ENCODE measurements at places on chromosomes 2 and 18.
A peak's percentile ranks its signal among the peaks of the same experiment; 100 is the strongest.

DNA sequence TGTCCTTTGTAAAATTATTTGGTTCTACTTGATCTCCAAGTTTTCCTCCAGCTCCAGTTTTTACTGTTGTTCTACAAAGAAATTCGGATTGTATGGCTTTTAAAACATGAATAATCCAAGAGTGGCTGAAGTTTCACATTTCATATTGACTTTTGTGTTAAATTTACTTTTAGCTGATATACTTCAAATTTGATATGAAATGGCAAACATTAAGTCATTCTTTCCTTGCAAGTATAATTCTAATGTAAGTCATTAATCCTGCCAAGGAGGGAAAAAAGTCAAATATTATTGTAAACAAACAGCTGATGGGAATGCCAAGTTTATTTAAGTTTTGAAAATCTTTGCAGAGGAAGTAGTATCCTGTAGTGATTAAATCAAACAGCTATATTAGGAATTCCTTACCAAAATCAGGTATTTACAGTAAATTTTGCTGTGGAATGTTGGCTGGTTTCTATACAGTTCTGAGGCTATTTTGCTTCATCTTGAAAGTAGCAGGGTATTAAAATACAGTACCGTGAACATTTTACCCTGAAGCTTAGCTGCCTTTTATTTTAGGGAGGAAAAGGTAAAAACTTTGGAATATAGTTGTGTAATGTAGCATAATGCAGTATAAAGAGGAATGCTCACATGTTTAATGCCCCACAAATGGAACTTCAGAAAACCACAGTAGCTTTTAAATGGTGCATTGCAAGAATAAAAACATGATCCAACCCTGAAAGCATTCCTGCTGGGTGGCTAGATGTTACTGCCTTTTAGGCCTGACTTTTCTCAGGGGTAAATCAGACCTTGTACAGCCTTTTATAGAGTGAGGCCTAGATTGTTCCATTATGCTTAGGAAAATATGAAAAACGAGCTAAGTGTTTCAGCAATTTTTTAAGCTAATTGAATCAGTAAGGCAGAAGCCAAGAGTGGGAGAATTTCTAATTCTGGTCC is 62.7 kb upstream of the NT5C1B start:
- peak; percentile 54 for DNase-seq

DNA sequence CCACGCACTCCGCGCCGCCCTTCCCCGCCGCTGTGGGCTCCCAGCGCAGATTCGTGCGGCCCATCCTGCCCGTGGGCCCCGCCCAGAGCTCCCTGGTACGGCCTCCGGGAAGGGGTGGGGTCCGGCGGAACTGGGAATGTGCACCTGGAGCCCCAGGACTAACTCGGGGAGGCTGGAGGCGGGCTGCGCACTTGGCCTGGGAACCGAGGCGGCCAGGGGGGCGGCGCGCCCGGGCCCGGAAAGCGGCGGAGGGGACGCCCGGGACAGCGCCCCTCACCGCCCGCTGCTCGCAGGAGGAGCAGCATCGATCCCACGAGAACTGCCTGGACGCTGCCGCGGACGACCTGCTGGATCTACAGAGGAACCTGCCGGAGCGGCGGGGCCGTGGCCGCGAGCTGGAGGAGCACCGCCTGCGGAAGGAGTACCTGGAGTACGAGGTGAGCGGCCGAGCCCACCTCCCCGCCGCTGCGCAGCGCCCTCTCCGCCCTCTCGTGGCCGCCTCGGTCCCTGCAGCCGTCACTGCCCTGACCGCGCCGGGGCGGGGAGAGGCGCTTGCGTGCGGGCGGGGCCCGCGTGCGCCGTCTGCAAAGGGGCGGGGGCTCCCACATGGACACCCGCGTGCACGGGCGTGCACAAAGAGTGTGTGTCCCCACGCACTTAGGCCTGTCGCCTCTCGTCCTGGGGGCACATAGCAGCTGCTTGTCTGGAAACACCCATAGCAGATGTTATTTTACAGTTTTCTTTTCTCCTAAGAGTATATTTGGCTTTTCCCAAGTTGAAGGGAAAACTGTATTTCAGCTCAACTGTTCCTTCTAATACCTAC is 25.2 kb downstream of the PSD4 start:
- DNase-seq: peak; percentile 43

DNA sequence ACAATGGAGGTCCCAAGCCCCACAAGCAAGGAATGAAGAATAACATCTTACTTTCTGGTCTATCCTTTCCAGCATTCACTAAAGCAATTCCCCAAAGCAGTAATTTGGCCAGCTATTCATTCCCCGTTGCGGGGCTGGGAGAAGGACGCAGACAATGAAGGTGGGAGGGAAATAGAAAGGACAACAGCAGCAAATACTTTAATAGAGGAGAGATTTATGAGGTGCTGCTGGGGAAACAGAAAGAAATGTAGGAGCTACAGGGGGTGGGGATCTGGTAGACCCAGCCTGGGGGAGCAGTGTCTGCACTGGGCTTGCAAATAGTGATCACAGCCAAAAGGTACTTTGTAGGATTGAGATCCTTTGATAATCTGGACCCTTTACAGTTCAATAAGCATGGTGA is 13.9 kb upstream of the ATL2 start:
- no peak for DNase-seq

GRCh38 chr2:235390108-235390815 is 103.6 kb upstream of the AGAP1 start:
- no peak for DNase-seq

- no peak for DNase-seq
Measured at GRCh38 chr2:240819858-240820606, at the start of gene KIF1A. TSS of gene KIF1A (minus strand) at chr2:240820219. CDS start at chr2:240797752, 22,467 bp downstream.

DNA sequence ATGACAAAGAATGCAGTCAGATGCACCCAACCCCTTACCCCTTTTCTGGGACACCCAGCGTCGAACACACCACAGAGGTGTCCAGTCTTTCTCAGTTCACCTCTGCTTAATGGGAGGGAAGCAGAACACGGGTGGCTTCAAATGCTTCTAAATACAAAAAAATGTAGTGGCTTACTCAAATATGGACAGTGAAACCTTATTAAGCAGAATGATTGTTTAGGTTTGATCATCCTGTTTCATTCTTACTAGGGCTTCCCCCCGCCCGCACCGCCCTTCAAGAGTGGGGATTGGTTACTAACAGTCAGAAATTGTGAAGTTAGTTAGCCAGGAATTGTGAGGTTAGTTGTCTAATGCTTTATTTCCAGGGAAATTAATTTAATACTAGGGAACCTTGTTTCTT is 21.6 kb downstream of the ATG16L1 start:
- no peak for DNase-seq

DNA sequence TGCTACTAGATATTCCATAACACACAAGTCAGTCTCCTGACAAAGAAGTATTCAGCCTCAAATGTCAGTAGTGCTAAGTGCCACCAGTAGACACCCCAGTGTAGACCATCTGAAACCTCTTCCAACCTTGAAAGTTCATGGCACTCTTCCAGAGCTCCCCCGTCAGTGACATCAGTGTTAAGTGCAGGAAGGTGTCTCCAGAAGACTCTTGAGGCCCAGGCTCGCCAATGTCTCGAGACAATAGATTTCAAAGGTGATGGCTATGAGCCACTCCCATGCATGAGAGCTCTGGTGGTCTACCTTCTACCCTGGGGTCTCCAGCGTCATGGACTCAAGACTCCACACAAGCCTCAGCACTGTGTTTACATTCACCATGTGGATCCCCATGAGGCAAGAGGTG is 183.8 kb downstream of the SMAD2 start:
- DNase-seq: no peak

DNA sequence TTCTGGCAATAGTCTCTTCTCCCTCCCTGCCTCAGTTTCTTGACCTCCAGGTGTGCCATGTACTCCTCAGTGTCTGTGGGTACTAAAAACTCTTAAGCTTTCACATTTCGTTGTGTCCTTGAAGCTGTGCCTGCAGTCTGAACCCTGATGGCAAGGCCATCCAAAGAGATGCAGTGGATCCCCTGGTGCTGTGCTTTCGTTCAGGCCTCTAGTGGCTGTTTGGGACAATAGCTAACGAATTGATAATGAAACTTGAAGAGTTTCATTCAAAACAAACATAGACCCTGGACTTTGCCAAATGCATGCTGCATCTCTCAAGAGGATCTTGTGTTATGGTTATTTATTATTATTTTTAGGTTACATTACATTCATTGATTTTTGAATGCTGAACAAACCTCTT is 523.1 kb upstream of the FSIP2 start:
- DNase-seq: no peak

DNA sequence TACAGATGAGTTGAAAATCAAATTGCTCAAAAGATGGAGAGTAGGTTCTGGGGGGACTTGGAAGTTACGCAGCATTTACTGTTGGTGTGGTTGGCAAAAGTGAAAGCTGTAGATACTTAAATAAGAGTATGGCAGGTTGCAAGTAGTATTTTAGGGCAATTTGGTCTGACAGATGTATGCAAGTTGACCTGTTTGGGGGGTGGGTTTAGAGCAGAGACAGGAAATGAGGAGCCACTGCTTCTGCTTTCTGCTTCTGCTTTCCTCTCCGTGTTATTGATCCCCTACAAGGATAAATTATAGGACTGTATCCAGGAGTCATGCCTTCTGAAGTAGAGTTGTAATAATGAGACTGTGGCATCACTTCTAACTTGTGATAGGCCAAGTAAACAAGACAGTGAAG is 71.2 kb downstream of the EPAS1 start:
- no peak for DNase-seq

DNA sequence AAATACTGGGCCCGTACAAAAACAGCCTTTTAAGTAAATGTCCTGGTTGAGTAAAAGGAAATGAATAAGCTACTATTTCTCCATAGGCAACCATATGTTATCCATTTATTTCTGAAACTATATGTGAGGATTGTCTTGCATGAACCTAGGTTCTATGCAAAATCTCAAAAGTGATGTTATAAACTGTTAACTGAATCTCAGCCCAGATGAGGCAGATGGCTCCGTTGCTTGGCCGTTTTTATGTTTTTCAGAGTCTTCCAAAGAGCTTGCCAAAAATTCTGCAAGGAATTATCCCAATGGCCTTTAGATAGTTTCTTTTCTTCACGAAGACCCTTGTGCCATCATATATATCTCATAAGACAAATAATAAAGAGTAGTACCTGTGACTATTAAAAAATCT is 1669.5 kb upstream of the DDX18 start:
- DNase-seq: no peak

DNA sequence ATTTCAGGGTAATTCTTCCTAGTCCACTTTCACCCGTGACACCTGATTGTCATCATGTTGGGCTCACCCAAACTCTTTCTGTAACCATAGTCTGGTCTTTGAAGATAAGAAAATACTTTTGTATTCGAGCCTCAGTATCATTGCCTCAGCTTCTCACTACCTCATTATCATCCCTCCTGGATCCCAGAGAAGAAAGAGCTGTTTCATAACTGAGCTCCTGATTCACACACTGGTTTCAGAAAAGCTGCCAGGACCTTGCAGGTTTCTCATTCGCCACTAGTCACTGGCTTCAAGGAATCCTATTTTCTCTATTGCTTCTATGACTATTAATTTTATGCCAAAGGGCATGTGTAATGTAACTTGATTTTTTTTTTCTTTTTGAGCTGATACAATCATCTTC is 2.9 kb upstream of the CRIM1 start:
- DNase-seq: peak; percentile 81

DNA sequence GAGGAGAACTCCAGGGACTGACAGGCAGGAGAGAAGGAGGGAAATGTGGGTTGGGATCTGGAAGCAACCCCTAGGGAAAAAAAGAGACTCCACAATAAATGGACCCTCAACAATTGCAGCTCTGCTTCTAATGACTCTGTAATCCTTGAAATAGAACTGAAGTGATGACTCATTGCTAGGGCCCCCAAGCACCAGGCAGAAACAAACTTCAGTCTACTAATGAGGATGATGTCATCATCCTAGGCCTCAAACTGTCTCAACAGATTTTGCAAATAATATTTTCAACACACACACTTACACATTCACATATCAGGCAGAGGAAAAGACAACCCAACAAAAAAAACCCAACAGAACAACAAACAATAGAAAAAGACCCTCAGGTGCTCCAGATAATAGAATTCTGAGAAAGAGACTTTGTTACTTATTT is 143.3 kb downstream of the HDAC4 start:
- peak; percentile 80 for DNase-seq

DNA sequence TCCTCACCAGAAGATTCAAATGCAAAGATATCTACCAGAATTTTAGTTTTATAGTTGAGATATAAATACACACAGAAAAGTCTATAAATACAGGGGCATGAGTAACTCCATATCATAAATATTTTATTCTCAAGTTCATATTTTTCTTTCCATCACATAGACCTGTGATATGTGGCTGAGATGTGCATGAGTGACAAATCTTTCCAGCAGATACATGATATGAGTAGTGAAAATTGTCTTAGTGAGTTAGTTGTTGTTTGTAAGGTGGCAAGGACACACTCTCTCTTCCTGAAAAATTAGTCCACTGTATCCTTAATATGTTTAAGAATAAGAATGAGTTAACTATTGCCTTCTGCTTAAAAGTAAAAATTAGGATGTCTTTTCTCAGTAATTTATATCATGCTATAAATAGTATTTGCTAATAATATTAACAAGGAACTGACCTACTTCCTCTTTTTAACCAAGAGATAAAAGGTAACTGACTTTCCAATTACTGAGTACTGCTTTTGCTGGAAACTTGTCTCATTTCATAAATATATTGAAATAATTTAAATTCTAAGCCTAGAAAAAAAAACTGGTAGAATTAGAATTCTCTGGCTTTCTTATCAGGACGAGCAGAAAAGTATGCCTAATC is 85.2 kb upstream of the SESTD1 start:
- no peak for DNase-seq

DNA sequence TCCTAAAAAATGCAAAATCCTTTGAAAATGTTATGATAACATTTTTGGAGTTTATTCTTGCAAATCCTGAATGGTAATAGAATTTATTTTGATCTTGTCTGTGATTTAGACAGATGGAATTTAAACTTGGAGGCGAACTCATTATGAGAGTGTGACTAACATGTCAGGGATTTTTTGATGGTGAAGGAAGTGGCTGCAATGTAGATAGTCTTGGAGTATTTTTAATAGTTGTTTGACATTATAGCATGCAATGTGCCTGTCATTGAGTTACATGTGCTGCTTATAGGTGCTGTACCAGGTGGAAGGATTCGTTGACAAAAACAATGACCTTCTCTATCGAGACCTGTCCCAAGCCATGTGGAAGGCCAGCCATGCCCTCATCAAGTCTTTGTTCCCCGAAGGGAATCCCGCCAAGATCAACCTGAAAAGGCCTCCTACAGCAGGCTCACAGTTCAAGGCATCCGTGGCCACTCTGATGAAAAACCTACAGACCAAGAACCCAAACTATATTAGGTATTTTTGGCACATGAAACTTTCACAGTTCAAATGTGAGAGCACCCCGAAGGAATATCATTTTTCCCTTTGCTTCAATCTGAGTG is 141.8 kb downstream of the MYO1B start:
- DNase-seq: peak; percentile 69

- no peak for DNase-seq
Measured at GRCh38 chr2:73915437-73915993, 11.2 kb upstream of the DGUOK start.

Data from brain microvascular endothelial cell (primary cell).